ENCODE measurements at places on chromosomes 12 and 14.

- no peaks in the 10 kb centered on the region for H3K4me1 ChIP-seq
- H3K4me3 ChIP-seq: no peak overlapping the region
- H3K27me3 ChIP-seq: no peaks in the 10 kb centered on the region
- no peaks in the 10 kb centered on the region for H3K36me3 ChIP-seq
Observed at GRCh38 chr12:85661461-85662206, 174.6 kb downstream of the RASSF9 start.

DNA sequence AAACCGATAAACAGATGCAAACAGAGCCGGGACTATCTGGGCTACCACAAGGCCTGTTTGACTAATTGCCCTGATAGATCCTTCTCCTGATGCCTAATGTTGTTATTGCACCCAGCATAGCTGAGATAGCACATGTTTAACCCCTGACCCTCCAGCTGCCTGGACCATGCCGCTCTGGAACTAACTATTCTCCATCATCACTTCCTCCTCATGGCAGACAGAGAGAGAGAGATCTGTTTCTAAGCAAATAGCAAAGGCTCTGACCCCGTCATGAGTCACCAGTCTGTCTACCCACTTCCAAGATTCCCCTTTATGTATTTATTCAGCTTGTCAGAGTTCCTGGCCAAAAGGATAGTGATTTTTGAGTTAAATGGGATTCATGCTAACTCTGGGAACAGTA lies 58.2 kb upstream of the FLRT2 start:
- H3K36me3 ChIP-seq: no peaks in the 10 kb centered on the region
- no peaks in the 10 kb centered on the region for H3K4me1 ChIP-seq
- H3K4me3 ChIP-seq: no peak overlapping the region
- DNase-seq: no peak
- H3K27ac ChIP-seq: no peak overlapping the region
- no peaks in the 10 kb centered on the region for H3K27me3 ChIP-seq

DNA sequence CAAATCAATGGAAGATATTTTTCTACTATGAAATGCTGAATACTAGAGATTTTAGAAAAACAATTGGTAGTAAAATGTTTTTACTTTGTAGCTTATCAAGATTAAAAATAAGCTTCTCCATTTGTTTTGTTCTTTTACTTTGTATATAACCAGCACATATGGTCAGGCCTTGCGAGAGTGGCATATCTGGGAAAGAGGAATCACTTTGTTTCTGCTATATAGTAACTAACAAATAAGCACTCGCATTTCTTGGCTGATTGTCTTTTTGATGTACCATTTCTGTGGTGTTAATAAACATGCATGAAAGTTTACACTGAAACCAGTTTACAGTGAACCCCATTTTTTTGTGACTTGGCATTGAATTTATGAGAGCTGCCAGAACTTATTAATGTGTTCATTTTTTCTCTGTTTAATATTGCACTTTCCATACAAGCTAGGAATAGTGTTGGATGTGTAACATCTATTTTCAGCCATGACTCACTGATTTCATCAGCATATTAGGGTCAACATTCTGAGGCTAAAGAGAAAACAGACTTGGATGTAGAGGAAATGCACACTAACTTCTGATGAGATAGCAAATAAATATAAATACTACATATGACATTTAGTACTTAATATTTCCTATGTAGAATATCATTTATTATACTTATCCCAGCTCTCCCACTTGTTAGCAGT lies 635.5 kb downstream of the KCNH5 start:
- H3K27ac ChIP-seq: no peak overlapping the region
- no peaks in the 10 kb centered on the region for H3K27me3 ChIP-seq
- H3K4me1 ChIP-seq: no peaks in the 10 kb centered on the region
- no peaks in the 10 kb centered on the region for H3K36me3 ChIP-seq
- DNase-seq: no peak

DNA sequence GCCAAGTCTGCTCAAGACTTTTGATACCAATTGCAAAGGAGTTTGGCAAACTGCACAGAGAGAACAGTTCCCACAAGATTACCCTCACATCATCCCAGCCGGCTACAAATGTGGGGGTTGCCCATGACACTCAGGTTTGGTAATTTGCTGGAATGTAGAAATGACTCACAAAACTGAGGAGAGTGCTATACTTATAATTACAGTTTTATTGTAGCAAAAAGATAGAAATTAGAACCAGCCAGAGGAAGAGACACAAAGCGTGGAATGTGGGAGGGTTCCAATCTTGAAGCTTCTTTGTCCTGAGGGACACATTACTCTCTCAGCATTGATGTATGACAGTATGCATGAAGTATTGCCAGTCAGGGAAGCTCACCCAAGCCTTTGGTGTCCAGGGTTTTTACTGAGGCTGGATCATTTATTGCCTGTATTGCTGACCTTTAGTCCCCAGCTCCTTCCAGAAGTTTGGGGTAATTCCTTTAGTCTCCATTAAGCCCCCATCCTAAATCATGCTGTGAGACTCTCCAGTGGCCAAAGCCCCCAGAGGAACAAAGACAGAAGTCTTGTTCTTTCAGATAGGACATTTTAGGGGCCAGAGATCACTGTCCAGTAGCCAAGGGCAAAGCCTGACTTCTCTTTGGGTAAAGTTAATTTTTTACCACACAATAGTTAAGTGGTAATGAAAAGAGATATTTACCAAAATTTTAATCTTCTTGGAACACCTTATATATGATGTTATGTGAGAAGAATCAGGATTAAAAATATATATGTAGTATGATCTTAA lies 9.9 kb downstream of the TBK1 start:
- peak overlapping the region; percentile 48 for H3K27ac ChIP-seq
- peaks cover 19% of the 10 kb centered on the region for H3K36me3 ChIP-seq
- H3K4me1 ChIP-seq: peaks cover 15% of the 10 kb centered on the region
- no peaks in the 10 kb centered on the region for H3K27me3 ChIP-seq

GRCh38 chr14:44404036-44404435 lies 103.0 kb downstream of the FSCB start:
- no peaks in the 10 kb centered on the region for H3K27me3 ChIP-seq
- no peak for DNase-seq
- H3K4me1 ChIP-seq: no peaks in the 10 kb centered on the region
- no peak overlapping the region for H3K27ac ChIP-seq
- H3K4me3 ChIP-seq: no peak overlapping the region

- no peaks in the 10 kb centered on the region for H3K36me3 ChIP-seq
- no peak for DNase-seq
Observed at GRCh38 chr14:57391517-57392195, 1.3 kb downstream of the NAA30 start.

GRCh38 chr12:22874151-22874550 lies 249.2 kb downstream of the ETNK1 start:
- no peak overlapping the region for H3K27ac ChIP-seq
- H3K27me3 ChIP-seq: no peaks in the 10 kb centered on the region
- no peaks in the 10 kb centered on the region for H3K4me1 ChIP-seq

DNA sequence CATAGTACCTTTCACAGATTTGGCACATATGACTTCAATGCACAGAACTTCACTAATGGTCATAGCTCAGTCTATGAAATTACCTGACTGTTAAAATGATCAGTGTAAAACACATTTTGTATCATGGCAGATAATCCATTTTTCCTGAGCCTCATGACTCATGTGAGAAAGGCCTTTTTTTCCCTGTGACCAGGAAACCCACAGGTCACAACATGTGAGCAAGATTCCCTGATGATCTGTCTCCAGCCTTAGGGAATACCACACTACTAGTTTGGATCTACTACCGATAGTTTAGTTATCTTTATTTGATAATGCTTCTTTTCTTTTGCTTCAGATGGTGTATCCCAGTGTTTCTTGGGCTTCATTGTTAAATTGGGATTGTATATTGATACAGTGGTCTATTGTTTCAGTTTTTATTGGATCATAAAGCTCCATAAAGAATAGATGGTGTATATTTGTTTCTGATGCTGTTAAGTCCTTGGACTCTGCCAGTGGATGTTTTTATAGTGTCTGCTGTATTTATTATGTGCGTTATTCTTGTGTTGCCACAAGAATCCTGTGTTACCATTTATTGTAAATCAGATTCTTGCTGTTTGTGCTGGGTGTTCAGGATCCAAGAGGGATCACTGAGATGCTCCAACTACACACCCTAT lies 248.7 kb upstream of the PELI2 start:
- no peaks in the 10 kb centered on the region for H3K36me3 ChIP-seq
- no peaks in the 10 kb centered on the region for H3K27me3 ChIP-seq
- H3K4me1 ChIP-seq: no peaks in the 10 kb centered on the region
- no peak overlapping the region for H3K27ac ChIP-seq
- no peak overlapping the region for H3K4me3 ChIP-seq

DNA sequence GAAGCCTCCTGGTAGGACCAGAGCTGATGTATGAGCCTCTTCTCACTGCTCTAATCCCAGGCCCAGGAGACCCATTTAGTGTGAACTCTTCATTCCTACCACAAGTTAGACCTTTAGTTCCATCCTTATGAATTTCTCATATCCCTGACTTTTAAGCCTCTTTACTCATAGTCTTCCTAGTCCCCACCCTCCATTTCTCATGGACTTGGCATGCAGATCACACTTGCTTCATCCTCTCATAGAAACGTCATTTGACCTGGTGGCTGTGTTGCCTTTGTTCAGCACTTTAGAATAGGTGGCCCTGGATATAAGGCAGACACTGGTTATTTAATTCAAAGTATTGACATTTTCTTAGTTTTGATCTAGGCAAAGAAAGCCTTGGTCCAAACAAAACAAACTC lies 99.5 kb downstream of the SLC16A7 start:
- no peak overlapping the region for H3K4me3 ChIP-seq
- H3K27ac ChIP-seq: no peak overlapping the region
- no peaks in the 10 kb centered on the region for H3K27me3 ChIP-seq
- peaks cover 8% of the 10 kb centered on the region for H3K4me1 ChIP-seq
- no peaks in the 10 kb centered on the region for H3K36me3 ChIP-seq
- no peak for DNase-seq

DNA sequence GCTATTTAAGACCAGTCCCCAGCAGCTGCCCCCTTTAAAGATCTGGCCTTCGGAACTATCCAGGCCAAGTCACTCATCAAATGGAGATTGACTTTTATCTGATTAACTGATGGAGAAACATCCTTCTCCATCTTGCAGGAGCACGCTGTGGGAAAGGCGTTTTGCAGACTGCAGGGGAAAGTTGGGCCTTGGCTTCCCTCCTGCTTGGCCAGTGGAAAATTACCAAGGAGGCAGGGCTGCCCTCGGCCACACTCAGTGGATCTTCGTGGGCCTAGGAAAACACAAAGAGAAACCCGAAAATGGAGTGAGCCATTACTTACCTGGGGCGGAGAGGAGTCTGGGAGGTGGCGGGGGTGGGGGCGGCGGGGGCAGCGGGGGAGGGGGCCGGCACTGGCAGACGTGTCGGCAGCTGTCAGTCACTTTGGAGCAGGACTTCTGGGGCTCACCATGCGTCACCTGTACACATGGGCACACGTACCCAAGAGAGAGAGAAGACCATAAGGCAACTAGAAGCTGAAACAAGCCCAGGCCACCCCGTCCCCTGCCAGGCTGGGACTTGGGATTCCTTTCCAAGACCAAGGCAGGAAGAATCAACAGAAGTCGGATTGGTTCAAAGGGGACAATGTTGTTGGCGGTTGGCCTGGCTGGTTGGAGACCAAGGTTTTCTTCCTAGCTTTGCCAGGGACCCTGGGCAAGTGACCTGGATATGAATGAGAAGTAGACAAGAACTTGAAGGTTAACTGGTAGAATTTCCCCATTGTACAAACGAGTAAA lies 9.2 kb downstream of the PRIMA1 start:
- H3K36me3 ChIP-seq: no peaks in the 10 kb centered on the region
- no peak overlapping the region for H3K27ac ChIP-seq
- H3K4me1 ChIP-seq: no peaks in the 10 kb centered on the region
- H3K4me3 ChIP-seq: no peak overlapping the region

DNA sequence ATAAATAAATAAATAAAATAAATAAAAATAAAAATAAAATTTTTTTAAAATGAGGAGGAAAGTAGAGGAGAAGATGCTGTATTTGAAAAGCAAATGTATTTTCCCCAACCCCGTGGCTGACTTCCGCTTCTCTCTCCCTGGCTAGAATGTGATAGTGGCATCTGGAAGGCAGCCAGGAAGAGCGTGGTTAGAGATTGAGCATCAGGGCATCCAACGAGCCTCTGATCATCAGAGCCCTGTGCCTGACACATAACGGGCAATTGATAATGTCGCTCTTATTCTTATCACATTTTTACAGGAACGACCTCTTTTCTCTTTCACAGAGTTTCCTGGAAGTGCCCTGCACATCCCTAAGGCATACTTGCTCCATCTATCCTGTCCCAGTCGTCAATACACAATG lies 496.9 kb upstream of the TMEM132C start:
- no peaks in the 10 kb centered on the region for H3K4me1 ChIP-seq
- DNase-seq: no peak
- H3K27me3 ChIP-seq: no peaks in the 10 kb centered on the region
- no peak overlapping the region for H3K4me3 ChIP-seq
